ENCODE measurements at places on chromosomes 6 and 20.

DNA sequence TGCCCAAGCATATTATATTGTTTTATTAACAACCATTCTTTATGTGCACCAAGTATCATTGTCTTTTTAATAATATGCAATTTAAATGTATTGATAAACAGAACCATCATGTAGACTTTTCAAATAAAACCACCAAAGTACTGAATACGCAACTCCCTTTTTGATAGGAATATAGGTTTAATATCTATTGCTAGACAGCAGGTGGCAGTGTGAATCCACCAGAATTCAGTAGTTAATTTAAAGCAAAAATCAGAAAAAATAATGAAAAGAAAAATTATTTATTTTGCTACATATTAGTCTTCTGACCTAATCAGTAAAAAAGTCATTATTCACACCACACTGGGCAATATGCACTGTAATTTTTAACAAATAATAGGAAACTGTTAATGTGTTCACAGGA, 143.7 kb downstream of the KLHL32 start:
- DNase-seq = no peak

- DNase-seq = no peak
Observed at GRCh38 chr6:1678201-1678600, 68.5 kb downstream of the FOXC1 start.

GRCh38 chr20:10129749-10130148, 88.9 kb upstream of the SNAP25 start:
- no peak for DNase-seq

GRCh38 chr6:10418862-10419748, 4.2 kb upstream of the TFAP2A start:
- DNase-seq = no peak

GRCh38 chr6:35624341-35625070, 64.2 kb downstream of the FKBP5 start:
- DNase-seq = no peak

DNA sequence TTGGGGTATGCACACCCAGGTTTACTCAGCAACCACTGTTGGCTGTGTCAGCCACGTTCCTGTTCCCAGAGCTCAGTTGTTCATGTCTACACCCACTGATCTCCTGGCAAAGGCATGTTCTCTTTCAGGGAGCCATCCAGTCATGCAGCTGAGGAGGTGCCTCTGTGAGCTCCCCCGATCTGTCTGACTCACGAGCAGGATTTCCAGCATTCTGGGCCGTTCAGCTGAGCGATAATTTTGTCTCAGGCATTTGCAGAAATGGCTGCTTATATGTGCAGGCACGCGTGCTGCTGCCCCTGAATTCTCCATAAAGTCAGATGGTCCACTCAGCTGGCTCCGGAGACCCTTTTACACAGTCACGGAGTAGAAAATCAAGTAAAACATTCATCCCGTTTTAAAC, 78.4 kb upstream of the IYD start:
- no peak for DNase-seq

DNA sequence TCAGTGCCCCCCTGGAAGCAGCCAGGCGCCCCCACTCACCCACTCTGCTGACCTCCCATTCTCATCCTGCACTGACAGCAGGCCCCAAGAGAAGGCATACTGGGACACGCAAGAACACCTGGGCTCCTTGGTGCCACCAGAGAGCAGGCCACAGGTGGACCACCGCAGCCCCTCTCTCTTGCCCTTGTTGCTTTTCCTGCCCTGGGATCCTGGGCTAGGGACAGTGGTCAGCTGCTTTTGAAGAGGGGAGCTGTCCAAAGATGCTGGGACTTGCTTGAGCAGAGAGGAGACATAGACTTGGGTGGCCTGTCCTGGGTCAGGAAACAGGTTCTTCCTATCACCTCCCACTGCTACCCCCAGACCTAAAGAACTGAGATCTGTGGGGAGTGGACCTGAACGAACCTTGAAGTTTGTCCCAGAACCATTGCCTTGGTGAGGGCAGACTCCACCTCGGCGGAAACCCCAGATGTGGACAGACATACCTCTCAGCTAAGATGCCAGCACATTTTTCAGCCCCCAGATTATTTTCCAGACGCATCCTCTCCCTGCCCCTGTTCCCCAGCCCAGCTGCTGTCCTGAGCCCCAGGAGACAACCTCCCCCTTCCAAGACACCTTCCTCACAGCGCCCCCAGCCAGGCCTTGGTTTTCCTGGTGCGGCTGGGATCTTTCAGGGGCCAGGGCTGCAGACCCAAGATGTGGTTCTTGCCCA, 1.1 kb downstream of the GLP1R start:
- no peak for DNase-seq

- no peak for DNase-seq
Observed at GRCh38 chr20:63577317-63577894, 3.4 kb upstream of the HELZ2 start.

DNA sequence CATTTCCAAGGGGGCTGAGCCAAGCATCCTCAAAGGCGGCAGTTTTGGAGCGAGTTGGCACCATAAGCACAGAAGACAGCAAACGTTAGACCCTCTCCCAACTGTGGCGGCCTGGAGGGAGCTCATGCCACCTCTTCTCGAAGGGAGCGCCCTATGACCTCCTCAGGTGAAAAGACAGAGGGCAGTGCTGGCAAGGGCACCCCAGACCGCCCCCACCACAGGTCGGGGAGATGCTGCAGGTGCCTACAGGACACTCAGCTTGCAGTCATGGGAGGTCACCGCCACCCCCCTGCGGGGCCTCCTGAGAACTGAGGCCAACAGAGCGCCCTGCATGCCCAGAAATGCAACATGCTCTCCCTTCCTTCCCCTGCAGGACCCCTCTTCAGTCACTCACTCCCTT, 45.1 kb upstream of the BHLHE23 start:
- DNase-seq = no peak

GRCh38 chr6:106223300-106223930, 102.1 kb downstream of the ATG5 start:
- DNase-seq = peak; percentile 55

- DNase-seq = no peak
Observed at GRCh38 chr20:40494248-40494647, 194.8 kb downstream of the MAFB start.

GRCh38 chr6:6746333-6746969, 157.9 kb downstream of the LY86 start:
- DNase-seq = no peak

GRCh38 chr20:19113343-19113930, 99.0 kb upstream of the SLC24A3 start:
- no peak for DNase-seq

- no peak for DNase-seq
Observed at GRCh38 chr6:163897030-163897429, 482.5 kb downstream of the QKI start.
